Fibroblast of lung (primary cell): ENCODE measurements at places on chromosomes 7 and 10. TPM values are rescaled to one million over a fixed set of nuclear protein-coding genes. Genes with fewer than 3 reads are reported as not detected.

The STRIP2 gene
- 4.9 and 10.9 TPM in 2 replicates for total RNA-seq

The TMEM270 gene
- not detected in 2 replicates for total RNA-seq

The OPN1SW gene
- not detected in 2 replicates for total RNA-seq

The AKR1D1 gene
- not detected in 2 replicates for total RNA-seq

The ZNF783 gene
- total RNA-seq = 8.7 and 11.4 TPM in 2 replicates

The ANLN gene
- total RNA-seq = 6.2 and 21.5 TPM in 2 replicates
